Endothelial cell of umbilical vein (primary cell): ENCODE measurements at places on chromosomes 2 and 18.

- no peak for DNase-seq
These were observed 22.9 kb downstream of the SLC38A11 start for GRCh38 chr2:164932377-164932776.

- no peak for DNase-seq
These were observed 6.0 kb upstream of the CYP27C1 start for GRCh38 chr2:127226132-127226519.

- DNase-seq, result no peak
These were observed 198.9 kb downstream of the LRATD1 start for GRCh38 chr2:14831458-14831857.

DNA sequence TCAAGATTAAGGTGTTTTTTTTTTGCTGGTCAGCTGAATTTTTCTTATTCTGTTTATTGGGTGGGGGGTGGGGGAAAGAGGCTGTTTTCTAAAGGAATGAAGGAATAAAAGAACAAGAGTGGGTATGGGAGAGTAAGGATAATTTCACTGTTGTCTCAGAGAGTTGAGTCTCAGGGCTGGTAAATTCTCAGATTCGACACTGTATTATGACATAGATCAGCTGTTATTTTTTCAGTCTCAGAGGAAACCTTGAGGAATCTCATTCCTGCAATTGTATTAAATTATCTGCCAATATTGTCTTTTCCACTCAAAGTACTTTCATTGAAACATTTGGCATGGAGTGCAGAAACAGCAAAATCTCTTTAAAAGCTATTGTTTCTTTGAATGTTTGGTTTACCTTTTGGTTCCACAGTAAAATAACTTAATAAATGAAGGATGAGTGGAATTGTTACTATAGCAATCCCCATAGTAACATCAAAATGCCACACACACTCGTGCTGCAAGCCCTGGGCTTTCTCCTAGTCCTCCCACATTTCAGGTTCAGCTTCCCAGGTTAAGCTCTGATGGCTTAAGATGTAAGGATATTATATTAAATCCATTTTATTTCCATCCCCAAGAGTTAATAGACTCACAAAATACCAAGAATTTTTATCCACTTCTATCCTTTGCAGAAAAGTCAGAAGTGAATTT is 478.7 kb upstream of the TCF4 start:
- DNase-seq, result peak; percentile 6

DNA sequence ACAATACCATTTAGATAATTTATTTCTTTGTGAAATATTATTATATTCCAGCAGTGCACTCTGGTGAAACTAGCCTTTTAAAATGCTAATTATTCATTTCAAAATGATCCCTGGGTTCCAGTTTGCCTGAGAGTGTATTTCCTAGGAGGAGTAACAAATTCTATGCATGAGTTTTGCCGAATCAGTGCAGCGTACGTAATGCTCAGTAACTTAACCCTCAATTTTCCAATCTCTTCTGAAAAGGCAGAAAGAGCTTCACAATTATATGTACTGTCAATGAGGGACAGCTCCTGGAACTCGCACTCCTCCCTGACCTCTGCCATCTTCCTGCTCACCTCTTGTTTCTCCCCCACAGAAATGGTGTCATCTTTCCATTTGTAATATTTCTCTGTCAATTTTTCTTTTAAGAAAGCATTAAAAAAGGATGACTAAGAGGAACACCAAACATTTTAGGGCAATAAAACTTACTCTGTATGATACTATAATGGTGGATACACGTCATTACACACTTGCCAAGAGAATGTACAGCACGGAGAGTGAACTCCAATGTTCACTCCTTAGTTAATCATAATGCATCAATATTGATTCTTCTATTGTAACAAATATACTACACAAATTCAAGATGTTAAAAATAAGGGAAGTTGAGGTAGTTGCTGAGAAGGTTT is 25.7 kb upstream of the XIRP2 start:
- DNase-seq, result no peak

DNA sequence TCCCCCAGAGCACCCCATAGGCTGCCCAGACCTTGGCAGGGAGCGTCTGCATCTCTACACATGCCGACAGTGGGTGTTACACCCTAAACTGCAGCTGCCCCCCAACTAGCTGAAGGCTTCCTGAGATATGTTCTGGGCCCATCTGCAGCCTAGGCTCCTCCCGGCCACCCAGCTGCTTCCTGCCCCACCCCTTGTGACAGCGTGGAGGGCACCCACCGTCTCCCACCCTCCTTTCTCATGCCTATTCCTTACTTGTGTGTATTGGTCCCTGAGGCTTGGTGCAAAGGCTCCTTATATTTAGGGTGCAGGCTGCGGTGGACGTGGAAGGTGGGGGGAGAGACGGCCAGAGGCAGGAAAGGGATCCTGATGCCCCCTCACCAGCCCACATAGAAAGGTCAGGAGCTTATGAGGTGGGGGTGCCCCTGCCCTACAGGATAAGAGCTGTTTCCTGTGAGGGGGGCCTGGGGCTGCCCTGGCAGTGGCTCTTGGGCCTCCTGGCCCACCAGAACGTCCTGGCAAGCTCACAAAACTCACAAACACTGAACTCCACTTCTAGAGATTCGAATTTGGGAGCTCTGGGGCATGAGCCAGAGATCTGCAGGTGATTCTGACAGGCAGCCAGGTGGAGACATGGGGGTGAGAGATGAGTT is 7.3 kb upstream of the PROM2 start:
- no peak for DNase-seq

GRCh38 chr2:69201259-69201658 is 185.8 kb downstream of the GFPT1 start:
- no peak for DNase-seq

- no peak for DNase-seq
These were observed 430 bp upstream of the CELF4 start for GRCh38 chr18:37565977-37566478.

DNA sequence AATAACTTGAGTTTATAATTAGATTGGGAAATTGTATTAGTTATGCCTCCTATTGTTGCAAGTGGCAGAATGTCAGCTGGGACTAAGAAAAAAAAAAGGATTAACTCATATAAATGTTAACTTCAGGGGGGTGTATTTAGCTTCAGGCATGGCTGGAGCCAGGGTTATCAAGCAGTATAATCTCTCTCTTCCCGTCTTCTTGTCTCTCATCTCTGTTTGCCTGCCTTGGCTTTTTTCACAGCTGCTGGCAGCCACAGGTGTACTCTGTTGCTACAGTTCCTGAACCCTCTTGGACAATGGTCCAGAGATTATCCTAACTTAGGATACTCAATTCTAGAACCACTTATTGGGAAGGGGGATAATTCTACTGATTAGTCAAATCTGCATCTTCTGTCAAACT is 370.7 kb upstream of the MEX3C start:
- DNase-seq, result no peak

- DNase-seq, result no peak
These were observed 9.8 kb downstream of the STEAP3 start for GRCh38 chr2:119233326-119234020.

DNA sequence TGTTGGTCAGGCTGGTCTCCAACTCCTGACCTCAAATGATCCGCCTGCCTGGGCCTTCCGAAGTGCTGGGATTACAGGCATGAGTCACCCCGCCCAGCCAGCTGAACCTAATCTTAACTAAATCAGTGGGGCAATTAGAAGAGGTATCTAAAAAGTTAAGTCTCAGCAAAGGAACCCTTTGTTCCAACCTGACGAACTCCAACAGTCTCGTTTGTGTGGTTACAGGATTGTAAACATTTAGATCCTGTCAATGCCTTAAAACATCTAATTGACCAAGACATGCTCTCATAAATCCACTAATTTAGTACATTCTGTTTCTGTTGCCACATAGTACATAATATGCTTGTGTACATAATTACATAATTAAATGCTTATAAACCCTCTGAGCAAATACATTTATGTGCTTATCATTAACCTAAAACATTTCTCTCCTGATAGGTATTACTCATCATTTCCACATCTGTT is 31.1 kb upstream of the STK39 start:
- no peak for DNase-seq

- no peak for DNase-seq
These were observed 83.9 kb downstream of the PAX3 start for GRCh38 chr2:222214885-222215284.

DNA sequence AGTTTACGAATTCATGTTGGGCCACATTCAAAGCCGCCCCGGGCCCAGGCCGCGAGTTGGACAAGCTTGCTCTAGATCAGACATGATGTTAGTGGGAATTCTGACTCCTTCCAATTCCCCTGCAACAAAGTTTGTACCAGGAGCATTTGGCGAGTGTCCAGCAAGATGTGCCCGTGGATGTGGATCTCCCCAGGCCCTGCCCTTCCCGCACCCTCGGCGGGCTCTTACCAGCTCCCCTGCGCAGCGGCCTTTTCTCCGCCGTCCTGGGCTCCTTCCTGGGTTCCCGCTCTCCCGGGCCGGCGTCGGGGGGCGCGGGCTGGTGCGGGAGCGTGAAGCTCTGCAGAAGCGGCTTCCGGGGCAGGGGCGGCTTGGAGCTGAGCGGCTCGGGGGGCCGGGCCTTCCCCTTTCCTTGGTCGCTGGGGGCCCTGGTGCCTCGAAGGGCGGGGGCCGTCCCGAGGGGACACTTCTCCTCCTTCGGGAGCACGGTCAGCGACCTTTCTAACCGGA is 90.8 kb upstream of the MGAT4A start:
- no peak for DNase-seq

- no peak for DNase-seq
These were observed 15.2 kb upstream of the NT5DC4 start for GRCh38 chr2:112705575-112705974.

GRCh38 chr2:215421859-215422461 is 13.9 kb downstream of the FN1 start:
- DNase-seq, result peak; percentile 53

DNA sequence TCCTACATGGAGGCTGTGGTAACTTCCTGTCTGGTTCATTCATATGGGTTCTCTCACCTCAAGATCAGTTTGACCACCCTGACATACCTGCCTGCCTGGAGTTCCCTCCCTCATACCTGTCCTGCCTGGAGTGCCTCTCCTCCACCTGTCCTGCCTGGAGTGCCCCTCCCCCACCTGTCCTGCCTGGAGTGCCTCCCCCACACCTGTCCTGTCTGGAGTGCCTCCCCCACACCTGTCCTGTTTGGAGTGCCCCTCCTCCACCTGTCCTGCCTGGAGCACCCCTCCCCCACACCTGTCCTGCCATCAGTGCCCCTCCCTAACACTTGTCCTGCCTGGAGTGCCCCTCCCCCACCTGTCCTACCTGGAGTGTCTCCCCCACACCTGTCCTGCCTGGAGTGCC is 461.9 kb downstream of the PTPRM start:
- no peak for DNase-seq

- DNase-seq, result no peak
These were observed 403.3 kb downstream of the SUCLG1 start for GRCh38 chr2:84055816-84056215.

DNA sequence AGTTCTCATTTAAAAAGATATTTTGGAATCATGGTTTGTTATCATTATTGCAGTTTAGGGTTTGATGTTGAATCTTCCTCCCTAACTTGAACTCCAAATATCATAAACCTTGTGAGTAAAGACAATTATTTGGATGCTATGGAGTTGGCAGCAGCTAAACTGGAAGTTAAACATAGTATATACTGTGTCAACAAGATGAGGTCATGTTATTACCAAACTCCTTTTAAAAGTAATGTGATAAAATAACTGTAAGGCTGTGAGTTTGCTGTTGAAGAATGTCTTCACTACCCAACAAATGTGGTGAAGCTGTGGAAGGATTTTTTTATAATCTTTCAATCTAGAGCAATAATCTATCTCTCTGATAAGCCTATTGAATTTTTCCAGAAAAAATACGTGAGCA is 16.0 kb downstream of the DNAH6 start:
- DNase-seq, result no peak

DNA sequence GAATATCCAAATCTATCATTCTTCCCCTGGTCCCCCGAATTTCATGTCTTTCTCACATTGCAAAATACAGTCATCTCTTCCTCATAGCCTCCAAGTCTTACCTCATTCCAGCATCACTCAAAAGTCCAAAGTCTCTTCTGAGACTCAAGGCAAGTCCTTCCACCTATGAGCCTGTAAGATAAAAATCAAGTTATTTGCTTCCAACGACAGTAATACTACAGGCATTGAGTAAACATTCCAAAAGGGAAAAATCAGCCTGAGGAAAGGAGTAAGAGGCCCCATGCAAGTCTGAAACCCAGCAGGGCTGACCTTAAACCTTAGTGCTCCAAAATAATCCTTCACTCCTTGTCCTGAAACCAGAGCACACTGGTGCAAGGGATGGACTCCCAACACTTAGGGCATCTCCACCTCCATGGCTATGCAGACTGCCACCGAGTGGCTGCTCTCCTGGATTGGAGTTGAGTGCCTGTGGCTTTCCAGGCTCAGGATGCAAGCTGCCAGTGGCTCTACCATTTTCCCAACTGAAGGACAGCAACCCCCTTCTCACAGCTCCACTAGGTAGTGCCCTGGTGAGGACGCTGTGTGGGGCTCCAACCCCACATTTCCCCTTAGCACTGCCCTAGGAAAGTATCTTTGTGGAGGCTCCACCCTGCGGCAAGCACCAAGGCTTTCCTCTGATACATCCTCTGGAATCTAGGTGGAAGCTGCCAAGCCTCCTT is 16.3 kb downstream of the DTNA start:
- DNase-seq, result no peak

DNA sequence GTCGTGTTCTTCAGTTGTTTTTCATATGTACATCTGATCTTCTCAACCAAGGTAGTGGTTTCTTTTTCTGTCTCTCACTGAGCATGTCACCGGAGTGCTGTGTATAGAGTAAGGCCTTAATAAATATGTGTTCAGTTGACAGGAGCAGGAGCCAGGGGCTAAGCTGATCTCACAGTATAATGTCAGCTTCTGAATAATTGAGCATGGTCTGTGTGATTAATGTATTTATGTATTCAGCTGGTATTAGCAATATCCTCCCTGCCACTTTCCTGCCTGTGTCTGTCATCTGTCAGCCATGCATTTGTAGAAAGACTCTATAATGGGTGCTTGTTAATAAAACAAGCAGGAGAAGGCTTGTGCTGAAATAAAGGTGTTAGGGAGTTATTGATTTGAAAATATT is 198.9 kb downstream of the ADCYAP1 start:
- DNase-seq, result peak; percentile 11

DNA sequence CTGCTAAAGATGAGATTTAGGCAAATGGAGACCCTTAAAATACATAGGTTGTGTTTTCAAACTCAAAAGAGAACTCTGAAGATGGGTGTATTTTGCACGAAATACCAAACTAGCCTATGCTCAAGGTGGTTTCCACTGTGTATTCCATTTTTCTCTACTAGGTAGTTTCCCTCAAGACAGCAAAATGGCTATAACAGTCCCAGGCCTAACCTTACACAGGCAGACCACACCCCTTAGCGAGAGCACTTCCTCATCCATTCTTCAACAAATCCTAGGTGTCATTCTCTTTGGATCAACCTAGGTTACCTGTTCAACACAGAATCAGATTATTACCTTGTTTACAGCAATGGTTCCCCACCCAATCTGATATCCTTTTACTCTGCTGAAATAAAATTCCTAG is 42.6 kb downstream of the HNRNPLL start:
- DNase-seq, result no peak
